SJSA1 (cell line): ENCODE measurements at places on chromosomes 2 and 18.

GRCh38 chr2:170822290-170823087 lies 5.8 kb downstream of the GAD1 start:
- no peak for DNase-seq

DNA sequence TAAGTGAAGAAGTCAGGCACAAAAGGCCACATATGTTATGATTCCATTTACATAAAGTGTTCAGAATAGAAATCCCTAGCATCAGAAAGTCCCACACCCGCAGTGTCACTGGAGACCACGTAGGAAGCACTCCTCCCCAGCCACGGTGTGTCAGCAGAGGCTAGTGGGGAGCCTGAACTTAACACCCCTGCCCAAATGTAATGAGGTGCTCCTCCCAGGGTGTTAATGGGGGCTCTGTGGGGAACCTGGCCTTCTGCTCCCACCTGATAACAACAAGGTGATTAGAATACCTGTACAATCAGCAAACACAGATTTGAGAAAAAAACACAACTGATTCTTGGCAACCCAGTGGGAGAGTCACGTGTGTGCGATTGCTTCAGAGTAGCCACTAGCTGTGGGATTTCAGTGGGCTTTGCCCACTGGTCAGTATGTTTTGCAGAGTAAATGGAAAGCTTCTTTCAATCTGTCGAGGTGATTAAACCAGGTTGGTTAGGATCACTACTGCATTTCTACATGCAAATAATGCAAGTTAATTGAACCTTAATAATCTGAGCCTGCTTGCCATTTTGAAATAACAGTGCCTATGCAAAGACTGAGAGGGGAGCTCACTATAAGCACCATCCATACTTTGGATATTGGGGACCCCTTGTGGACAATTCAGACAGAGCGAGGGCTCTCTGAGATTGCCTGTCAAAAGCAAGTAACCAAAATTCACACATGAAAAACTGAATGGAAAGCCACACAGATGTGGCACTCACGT lies 20.6 kb upstream of the ATRAID start:
- DNase-seq = peak; percentile 70

DNA sequence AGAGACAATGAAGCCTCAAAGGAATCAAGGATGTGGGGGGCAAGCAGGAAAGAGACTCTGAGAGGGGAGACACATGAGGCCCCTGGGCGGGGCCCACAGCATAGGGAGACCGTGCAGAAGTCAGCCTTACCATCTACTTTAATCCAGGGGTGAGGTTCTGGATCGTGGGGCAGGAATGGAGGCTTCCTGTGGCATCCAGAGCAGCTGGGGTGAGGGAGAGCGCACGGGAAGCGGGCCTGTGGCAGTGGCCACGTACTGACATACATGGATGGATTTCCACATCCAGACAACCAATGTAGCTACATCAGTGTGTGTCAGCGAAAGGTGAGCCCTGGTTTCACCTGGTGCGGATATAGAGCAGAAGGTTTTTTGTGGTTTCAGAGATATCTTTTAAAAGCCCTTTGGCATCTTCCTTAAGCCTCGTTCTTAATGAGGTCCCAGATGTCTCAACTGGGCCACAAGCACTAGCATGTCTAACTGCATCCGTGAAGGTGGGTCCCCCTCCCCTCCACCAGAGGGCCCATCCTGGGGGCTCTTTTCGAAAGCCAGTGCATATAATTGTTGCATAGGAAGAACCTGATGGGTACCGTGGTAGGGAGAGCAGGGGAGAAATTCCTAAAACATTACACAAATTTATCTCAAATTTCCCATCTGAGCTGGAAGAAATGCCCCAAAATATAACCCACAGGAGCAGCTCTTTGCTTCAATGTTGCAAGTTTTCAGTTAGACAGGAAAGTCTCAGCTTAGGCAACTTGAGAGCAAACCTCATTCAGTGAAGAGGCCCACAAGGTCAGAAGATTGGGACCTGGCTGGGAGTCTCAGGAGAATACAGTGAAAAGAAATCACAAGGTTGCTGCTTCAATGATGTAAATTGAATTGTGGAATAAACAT lies 90.9 kb downstream of the SP3 start:
- DNase-seq = no peak

GRCh38 chr2:120914839-120915521 lies 179.3 kb downstream of the GLI2 start:
- DNase-seq = peak; percentile 92

DNA sequence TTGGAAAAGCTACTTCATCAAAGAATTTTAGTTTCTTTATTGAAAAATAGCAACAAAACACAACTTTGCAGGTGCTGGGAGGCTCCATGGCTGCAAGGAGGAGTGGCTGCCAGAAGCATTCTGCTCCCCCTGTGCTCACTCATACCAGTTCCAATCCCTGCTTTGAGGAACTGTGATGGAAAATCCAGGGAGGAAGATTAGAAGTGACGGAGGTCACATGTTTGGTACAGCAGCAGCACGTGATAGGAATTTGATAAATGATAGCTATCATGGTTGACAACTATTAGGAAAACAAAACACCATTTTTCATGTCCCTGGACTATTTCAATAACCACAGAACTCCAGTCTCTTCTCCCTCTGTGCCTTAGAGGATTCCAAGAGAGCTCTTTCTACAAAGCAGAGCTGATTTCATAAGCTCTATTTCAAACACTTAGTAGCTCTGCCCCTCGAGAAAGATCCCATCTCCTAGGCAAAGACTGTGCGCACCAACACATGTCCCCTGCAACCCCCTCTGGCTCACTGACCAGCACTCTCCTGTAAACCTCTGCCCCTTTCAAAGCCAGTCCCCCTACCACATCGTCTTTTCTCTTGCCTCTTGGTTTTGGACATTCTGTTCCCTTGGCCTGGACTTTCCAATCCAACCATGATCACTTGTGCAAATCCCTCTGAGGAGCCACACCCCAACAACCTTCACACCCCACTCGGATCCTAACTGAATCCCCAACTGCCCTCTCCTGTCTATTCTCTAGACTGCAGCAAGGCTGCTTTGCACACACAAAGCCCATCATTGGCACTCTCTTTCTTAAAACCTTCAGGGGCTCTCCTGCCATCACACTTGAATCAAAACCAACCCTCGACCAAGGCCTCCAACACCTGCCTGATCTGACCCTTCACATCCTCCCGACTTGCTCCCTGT lies 352.4 kb upstream of the PKDCC start:
- DNase-seq = no peak

DNA sequence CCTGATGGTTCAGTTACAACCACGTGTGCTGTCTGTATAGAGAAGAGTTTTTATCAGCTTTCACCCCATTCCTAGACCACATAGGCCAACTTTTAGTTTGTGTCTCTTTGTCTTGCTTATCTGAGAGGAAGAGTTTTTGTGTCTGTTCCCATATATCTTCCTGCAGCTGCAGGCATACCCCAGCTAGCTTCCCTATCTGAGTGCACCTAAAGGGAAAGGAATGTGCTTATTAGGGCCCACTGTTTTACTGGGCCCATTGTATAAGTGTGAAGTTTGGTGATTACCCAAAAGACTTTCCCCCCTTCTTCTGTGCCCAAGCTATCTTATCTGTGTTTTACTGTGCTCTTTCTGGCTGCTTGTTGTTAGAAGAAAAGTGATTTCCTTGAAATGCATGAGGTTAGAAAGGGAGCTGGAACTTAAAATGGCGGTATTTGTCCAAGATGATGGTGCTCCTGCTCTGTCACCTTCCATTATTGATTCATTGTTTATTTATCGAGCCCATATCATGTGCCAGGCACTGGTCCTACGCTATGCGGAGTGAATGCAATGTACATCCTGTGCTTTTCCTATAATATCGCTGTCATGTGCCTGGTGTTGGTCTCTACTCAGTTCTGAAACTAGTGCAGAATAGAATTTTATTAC lies 57.2 kb downstream of the NYAP2 start:
- DNase-seq = no peak

GRCh38 chr2:30708491-30709290 lies 98.6 kb downstream of the CAPN13 start:
- no peak for DNase-seq

GRCh38 chr2:222756362-222756831 lies 84.9 kb downstream of the MOGAT1 start:
- DNase-seq = no peak

DNA sequence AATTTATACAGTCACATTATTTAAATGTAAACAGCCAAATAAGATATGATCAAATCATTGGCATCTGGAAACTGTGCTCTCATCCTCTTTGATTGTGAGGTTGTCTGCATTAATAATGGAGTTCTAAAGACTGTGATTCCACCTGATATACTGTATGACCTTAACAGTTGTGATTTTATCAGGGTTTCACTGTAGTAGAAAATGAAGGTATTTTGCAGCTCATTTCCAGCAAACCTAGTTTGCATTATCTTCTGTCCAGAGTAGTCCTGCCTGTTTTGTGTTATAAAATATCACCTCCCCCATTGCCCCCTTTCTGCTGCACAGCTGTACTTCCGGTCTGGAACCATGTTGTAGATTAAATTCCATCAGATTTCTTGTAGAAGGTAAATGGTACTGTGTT lies 731.6 kb upstream of the FANCL start:
- no peak for DNase-seq

DNA sequence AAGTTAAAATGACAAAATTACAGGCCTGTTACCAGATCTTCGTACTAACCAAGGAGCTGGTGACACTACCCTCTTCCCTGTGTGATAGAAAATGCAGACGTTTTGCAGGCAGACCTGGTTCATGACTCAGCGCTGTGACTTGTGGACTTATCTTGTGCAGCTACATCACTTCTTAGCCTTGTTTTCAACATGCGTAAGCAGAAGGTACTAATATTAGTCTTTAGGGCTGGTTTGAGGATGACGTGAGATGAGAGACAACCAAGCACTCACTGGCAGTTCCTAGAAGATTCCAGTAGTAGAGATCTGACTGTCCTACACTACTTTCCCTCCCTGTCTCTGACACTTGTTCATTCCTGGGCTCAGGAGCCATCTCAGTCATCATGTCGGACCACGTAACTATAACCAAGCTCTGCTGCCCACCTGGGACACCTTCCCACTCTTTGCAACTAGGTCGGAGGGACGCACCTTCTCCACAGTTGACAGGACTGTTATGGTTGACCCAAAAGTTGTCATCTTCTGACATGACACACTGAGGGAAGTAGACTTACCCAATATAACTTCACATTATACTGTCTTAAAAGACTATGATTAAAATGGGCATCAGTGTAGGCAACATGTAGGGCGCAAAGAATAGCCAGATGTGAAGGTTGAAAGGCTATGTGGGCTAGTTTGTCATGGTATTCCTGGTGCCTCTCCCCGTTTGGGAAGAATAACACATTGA lies 64.8 kb downstream of the TNFRSF11A start:
- DNase-seq = no peak

- DNase-seq = no peak
These were observed 123.0 kb downstream of the CYP26B1 start for GRCh38 chr2:72024451-72025175.

- DNase-seq = no peak
These were observed 11.4 kb downstream of the RBKS start for GRCh38 chr2:27878825-27879224.
